ENCODE measurements at places on chromosomes 5 and 9. TPM values are rescaled to one million over a fixed set of nuclear protein-coding genes. Genes with fewer than 3 reads are reported as not detected.

Gene FRRS1L
- 11.3 TPM for total RNA-seq

Gene ANKRD34B
- total RNA-seq = not detected

Gene DOCK2
- total RNA-seq = 20.6 TPM

Gene C1QTNF2
- total RNA-seq = 1.5 TPM

Gene LYSMD3
- 23.2 TPM for total RNA-seq

Gene TAF11L2
- total RNA-seq = not detected

Gene SRD5A1
- 2.4 TPM for total RNA-seq

Gene CER1
- total RNA-seq = not detected

Gene CCNI2
- total RNA-seq = not detected

Gene ZNF608
- 41.4 TPM for total RNA-seq

Gene FXN
- total RNA-seq = 11.1 TPM

Gene SH3GL2
- 4.7 TPM for total RNA-seq

Gene AGXT2
- not detected for total RNA-seq

Gene DTWD2
- total RNA-seq = 14.2 TPM

Gene TRPM3
- 0.47 TPM for total RNA-seq

Gene MEGF10
- 1.6 TPM for total RNA-seq

Gene MARCHF11
- total RNA-seq = not detected

Gene FAM169A
- total RNA-seq = 0.47 TPM

Gene FLT4
- total RNA-seq = 8.9 TPM

Gene OGN
- 28.0 TPM for total RNA-seq

Gene MTAP
- total RNA-seq = 28.7 TPM

Gene SPINK6
- total RNA-seq = not detected

Gene ROPN1L
- 1.1 TPM for total RNA-seq

Gene PCDHB5
- 7.5 TPM for total RNA-seq

Gene SPATA31A3
- total RNA-seq = not detected

Gene LURAP1L
- total RNA-seq = 13.7 TPM

Gene NR2F1-AS1
- 6.0 TPM for total RNA-seq

Gene EXD3
- total RNA-seq = 29.7 TPM

Gene ISCA1
- 53.0 TPM for total RNA-seq

Gene IGIP
- total RNA-seq = 36.6 TPM

Gene SLC4A9
- total RNA-seq = not detected

Gene TEX10
- total RNA-seq = 14.6 TPM

Gene ANKRD31
- total RNA-seq = not detected

Gene ZFP62
- total RNA-seq = 21.9 TPM

Gene TRPM6
- total RNA-seq = 0.94 TPM

Gene TSLP
- total RNA-seq = 1.3 TPM

Gene KCNMB1
- total RNA-seq = 72.7 TPM

Gene FGFR4
- 3.0 TPM for total RNA-seq

Gene SPINK5
- 47.0 TPM for total RNA-seq

Gene AMACR
- total RNA-seq = 24.1 TPM

Gene TRMO
- 25.3 TPM for total RNA-seq

Gene CANX
- total RNA-seq = 281 TPM

Gene PRRX2
- 9.3 TPM for total RNA-seq

Gene SLC25A48
- not detected for total RNA-seq

Gene GGTA1
- total RNA-seq = 8.7 TPM

Gene TTLL11
- 15.1 TPM for total RNA-seq

Gene OR1N1
- not detected for total RNA-seq

Gene CDKN2B-AS1
- total RNA-seq = not detected

Gene GRM6
- not detected for total RNA-seq

Gene GFI1B
- not detected for total RNA-seq

Data from gastroesophageal sphincter (tissue), 4 donors.